Heart right ventricle (tissue), 16 donors: ENCODE measurements at places on chromosomes 11 and 22. TPM values are rescaled to one million over a fixed set of nuclear protein-coding genes. Genes with fewer than 3 reads are reported as not detected.

DNA sequence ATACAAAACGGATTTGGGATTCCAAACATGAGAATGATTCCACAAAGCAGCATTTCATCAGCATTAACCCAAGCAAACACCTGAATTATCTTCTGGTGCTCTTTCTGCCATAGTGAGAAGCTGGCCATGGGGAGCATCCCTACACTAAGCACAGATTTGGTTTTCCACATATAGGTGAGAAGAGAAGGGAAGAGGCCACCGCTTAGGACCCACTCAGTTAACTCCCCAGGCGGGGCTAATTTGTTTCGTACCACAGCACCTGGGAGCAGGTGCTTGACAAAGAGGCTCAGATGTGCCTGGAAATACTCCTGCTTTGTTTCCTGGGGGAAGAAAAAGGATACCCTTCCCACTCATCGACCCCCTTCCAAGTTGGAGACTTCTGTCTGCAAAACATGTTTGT is 64.2 kb downstream of the RAB30 start:
- DNase-seq: no peak

GRCh38 chr11:30816959-30817880 is 231.1 kb upstream of the MPPED2 start:
- no peak for DNase-seq

DNA sequence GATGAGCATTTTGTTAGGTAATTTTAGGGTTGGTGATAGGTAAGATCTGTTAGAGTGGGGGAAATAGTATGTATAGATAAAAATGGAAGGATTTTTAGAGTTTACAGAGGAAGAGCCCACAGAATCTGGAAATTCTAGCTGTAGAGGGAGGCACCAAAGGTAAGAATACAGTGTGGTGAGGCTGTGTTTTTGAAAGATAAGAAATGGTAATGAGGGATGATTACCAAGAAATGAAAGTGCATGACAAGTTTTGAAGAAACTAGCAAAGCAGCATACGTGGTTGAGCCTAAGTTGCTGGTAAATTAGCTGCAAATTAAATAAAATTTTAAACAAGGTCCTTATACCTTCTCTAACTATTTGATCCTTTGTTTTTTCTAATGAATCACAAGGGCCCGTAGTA is 14.6 kb upstream of the RASSF10 start:
- DNase-seq: no peak

GRCh38 chr11:95924414-95924760 is 480 bp upstream of the MTMR2 start:
- DNase-seq: no peak

SEPTIN3 gene
- total RNA-seq: not detected

TSPAN18 gene
- total RNA-seq: 95.0 TPM

LIPT2 gene
- 3.8 TPM for total RNA-seq
